ENCODE measurements at places on chromosomes 2 and 18.

GRCh38 chr2:183390109-183390508 lies 265.9 kb downstream of the NUP35 start:
- no peak for DNase-seq

- no peak for DNase-seq
Measured at GRCh38 chr18:22282311-22283115, 113.1 kb downstream of the GATA6 start.

DNA sequence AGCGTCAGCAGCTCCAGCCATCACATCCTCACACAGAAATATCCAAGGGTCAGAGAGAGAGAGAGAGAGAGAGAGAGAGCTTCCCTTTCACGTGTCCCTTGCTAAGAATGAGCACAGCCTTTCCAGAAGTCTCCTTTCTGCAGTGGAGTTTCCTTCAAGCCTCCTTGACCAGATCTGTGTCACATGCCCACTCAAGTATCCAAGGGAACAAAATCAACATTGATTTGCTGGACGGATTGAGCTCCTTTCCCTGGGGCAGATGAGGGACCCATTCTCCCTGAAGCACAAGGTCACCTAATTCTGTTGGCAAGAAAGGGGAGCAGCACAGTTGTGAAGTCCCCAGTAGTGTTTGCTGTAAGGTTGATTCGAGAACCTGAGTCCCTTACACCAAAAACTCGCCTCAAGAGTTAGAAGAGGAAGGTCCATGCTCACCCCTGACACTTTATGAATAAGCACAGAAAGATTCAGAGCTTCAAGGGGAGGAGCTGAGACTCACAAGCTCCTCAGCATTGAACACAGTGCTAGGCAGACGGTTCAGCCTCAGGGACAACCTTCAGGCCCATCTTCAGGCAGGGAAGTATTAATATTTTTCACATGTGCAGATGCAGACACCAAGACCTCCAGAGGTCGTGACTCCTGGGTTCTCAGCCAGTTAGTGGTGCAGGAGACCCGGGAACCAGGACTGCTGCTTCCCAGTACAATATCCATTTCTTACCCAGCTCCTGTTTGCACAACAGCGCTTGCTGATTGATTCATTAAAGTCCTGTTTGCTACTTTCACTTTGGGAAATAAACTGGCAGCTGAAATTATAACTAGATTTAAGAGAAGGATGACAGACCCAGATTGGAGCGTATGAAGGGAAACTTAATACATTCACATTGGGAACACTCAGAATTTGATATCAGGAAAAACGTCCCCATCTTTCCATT lies 38.2 kb upstream of the MARCO start:
- DNase-seq = no peak

GRCh38 chr2:235165631-235166030 lies 213.8 kb downstream of the SH3BP4 start:
- DNase-seq = no peak

GRCh38 chr2:187577310-187577709 lies 23.1 kb upstream of the TFPI start:
- no peak for DNase-seq

DNA sequence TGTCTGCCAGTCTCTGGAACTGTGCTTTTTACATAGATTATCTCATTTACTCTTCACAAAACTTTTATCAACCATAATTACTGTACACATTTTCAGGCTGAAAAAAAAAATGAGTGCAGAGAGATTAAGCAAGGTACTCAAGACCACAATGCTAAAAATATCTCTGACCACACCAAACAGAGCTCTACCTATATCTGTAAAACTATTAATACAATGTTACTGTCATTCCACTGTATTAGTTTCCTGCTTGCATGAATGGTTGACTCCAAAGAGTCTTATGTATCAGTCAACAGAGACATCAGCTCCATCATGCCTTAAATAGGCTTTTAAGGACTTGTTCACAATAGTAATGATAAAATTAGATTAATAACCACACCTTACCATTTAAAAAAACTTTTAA lies 134.7 kb upstream of the CCDC150 start:
- no peak for DNase-seq

DNA sequence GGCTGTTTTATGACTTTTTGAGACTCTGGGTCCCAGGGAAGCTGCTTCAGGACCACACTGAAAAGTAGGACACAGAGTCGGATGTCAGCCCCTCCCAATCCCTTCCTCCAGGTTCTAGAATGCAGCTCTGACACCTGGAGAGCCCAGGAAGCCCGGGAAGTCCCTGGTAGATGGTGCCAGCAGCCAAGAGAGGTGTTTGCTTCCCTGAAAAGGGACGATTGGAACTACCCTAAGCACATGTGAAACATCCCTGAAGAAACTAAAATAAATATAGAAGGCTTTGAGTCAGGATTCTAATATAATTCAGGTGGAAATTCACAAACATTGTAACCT lies 163.2 kb upstream of the CYRIA start:
- no peak for DNase-seq

DNA sequence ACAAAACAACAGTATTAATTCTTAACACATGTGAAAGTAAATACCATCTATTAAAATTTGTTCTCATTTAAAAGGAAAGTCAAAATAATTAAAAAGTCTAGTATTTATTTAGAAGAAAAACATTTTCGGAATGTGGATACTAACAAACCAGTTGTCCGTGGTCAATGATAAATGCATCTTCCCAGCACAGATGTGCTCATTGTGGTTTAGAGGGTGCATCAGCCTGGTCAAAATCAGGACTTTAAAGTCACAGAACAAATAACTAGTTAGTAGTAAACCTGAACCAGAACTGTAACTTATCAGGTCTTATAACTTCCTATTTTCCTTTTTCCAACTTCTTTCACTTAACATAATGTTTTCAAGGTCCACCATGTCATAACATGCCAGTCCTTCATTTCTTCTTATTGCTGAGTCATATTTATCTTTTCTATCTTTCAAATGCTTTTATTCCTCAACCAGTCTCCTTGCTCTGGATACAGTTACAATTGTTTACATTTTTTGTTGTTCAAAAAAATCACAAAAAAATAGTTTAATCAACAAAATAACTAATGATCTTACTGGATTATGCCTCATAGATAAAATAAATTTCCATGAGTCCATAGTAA lies 55.8 kb downstream of the ID2 start:
- DNase-seq = no peak

DNA sequence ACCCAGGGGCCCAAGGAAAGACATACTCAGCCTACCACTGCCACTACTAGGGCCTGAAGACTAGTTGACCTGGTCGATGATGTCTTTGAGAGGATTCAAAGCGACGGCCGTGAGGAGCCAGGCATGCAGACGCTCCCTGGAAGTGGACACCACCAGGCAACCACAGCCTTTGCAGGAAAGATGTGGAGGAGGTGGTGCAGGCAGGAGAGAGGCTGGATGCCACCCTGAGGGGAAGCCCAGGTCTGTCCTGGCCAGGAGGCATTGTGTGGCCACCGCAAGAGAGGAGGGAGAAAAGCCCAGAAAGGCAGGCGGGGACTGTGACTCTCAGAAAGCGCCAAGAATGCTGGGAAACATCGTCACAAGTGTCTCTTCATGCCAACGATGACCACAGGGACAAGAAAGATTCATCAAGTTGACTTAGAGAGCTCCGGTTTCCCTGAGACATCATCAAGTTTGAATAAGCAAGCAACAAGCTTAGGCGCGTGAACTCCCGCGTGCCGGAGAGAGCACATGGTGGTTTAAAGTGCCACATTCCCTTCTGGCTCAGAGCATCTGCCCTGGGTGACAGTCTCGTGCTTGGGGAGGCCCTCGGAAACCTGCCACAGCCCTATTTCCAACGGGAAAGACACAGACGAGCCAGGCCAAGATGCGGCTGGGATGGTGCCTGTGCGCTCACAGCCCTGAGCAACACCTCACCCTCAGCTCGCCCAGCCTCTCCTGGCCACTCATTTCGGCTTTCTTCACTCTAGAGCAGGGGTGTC lies 464.5 kb upstream of the SALL3 start:
- no peak for DNase-seq

GRCh38 chr2:144642131-144642530 lies 122.2 kb upstream of the ZEB2 start:
- no peak for DNase-seq

DNA sequence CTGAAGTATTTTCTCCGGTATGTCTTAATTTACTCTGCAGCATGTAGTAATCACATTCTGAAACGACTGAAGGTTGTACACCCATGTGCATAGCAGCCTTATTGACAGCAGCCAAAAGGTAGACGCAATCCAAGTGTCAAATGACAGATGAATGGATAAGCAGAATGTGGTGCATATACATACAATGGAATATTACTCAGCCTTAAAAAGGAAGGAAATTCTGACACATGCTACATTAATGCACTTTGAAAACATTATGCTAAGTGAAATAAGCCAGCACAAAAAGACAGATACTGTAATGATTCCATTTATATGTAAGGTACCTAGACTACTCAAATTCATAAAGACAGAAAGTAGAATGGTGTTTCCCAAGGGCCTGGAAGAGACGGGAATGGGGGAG lies 88.0 kb upstream of the EFEMP1 start:
- no peak for DNase-seq

GRCh38 chr2:221555494-221555846 lies 16.6 kb downstream of the EPHA4 start:
- DNase-seq = no peak

DNA sequence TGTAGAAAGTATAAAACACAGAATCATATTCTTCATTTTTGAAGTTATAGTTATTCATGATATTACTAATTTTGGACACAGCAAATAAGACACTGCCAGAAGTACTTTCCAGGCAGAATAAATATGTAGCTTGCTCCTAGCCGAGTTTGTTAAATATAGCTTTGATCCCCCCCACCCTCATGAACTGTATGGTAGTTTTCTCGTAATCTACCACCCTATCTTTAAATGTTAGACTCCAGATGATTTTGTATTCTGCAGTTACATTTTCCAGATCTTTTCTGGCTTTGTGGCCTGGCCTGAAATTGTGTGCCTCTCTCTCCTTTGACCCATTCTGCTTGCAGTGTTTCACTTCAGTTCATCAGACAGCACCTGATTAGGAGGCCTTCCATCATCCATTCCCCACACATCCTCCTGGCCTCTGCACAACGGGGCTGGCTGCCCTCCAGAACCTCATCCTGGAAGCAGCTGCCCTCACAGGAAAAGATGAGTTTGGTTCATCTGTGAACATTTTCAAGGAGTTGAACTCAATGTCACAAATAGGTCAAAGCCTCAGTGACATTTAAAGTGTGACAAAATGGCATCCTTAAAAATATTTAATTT lies 4.7 kb upstream of the KCNJ3 start:
- no peak for DNase-seq

DNA sequence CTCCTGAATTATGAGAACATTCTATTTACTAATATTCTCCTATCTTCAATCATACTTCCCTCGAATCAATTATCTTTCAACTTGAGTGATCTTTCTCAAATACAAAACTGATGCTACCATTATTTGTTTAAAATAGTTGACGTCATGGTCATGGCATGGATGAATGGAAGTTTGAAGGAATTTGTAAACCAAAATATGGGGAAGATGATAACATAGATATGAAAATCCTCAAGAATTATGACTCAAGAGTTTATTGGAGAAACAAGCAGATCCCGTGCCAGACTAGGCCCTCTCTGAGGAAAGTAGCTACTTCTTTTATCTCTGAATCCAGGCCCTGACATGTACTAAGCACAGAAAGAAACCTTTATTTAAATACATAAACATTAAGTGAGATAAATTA lies 270.4 kb upstream of the MC4R start:
- no peak for DNase-seq

- DNase-seq = no peak
Measured at GRCh38 chr2:188519136-188519535, 227.5 kb downstream of the GULP1 start.

DNA sequence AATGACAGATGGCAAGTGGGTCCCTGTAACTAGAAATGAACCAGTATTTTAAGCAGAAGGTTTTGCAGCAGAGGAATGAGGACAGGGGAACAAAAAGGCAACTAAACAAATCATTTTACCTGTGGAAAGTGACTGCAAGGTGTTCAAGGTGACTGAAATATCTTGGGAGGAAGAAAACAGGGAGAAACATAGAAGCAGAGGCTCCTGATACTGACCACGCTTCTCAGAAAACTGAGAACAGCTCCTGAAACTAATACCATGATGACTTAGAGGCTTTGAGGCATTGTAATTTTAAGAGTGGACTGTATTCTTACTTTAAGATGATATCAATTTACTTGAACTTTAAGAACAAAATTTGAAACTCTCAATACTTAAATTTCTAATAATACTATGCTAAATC lies at the start of gene DYTN:
DYTN (minus strand) TSS at position 101 of the 400 bp plus-strand sequence. CDS start 117 bp downstream, outside the sequence.
- no peak for DNase-seq

DNA sequence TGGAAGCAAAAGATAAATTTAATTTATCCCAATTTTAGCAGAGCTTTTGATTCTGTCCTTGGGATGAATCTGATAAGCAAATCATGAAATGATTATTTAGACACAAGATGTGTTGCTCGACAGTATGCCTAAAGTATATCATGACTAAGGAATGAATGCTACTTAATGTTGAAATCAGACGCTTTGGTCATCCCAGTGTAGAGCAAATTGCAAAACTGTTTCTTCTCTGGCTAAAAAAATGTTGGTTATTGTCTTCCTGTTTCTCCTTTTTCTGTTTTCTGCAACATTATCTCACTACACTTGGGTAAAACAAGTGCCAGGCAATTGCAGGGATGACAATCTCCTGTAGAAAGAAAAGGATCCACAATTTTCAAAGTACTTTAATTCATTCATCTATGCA lies 66.4 kb downstream of the BABAM2 start:
- no peak for DNase-seq

DNA sequence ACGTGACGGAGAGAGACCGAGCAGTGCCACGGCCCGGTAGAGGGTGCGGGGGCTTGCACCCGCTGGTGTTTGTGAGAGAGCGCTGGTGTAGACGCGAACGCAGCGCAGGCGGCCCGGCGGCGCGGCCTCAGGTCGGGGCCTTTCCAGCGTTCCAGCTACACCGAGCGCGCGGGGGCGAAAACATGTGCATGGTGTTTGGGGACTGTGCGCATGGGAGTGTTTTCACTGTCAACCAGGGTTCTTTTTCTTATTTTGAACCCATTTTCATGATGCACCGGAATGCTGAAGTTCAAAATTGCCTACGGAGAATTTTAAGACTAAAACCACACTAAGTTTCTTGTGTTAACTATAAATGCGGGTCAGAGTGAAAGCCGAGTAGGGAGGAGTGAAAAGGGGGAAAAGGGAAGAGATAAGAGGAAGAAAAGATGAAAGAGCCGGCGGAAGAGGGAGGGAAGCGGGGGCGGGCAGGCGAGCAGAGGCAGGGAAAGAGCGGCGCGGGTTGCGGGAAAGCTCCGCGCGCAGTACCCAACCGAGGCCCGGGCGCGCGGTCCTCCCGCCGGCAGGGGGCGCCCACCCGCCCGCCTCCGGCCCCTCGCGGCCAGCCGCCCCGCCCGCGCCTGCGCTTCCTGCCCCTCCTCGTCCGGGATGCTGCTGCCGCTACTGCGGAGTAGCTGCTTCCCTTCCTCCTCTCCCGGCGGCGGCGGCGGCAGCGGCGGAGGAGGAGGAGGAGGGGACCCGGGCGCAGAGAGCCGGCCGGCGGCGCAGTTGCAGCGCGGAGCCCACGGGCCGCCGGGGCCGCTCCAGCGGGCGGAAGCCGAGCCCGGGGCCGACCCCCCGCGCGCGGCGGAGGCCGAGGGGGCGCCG lies at the start of gene RAB12:
RAB12 (plus strand) TSS at position 643 of the 864 bp plus-strand sequence; CDS start at position 646, 3 bp downstream.
- DNase-seq = peak; percentile 58

Data from activated naive CD4-positive, alpha-beta T cell (primary cell).